ENCODE measurements at places on chromosomes 2 and 18.
A peak's percentile ranks its signal among the peaks of the same experiment; 100 is the strongest.

- no peak for DNase-seq
Observed at GRCh38 chr2:18498531-18498930, 61.9 kb downstream of the RDH14 start.

DNA sequence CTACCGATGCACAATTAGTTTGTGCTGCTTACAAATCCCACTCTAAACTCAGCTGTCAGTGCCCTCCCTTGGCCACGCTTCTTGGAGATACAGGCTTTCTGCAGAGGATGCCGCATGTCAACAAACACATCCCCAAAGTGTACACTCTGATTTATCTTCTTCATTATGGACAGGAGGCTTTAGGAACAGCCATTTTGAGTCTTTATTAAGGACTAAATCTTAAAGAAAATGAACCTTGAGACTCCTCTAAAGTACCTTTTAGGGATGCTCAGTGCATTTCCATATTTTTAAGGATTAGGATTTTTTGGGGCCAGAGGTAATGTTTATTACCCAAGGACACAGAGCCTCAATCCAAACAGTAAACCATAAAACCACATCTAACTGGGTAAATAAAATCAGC is 6.0 kb downstream of the EDAR start:
- DNase-seq = no peak

- DNase-seq = no peak
Observed at GRCh38 chr2:45839508-45840251, 188.2 kb downstream of the PRKCE start.

GRCh38 chr2:136065384-136065783 is 52.6 kb downstream of the CXCR4 start:
- no peak for DNase-seq

DNA sequence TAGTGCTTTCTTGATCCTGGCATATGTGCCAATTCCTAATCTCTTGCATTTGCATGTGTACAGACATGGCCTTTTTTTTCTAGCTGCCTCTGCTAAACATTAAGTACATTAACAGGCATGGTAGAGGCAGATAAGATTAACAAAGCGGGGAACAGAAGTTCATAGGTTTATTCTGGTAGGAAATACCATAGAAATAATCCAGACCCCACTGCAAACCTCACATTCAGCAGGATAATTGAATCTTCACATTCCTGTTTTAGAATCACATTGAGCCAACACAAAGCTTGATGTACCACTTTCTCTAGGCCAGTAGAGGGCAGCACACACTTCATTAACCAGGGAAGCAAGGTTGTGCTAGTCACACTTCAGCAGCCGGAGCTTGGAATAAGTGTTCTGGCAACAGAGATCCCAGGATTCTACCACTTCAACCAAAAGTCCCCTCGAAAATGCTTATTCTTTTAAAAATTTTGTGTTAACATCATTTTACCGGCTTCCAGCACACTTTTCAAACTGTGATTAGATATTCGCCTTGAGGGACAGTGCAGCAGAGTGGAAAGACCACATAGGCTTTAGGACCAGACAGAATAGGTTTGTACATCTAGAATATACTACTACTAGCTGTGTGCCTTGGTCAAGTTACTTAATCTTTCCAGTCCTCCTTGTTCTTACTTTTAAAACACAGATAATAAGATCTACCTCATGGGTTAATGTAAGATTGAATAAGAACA is 420.2 kb upstream of the CHST9 start:
- DNase-seq = peak; percentile 6

DNA sequence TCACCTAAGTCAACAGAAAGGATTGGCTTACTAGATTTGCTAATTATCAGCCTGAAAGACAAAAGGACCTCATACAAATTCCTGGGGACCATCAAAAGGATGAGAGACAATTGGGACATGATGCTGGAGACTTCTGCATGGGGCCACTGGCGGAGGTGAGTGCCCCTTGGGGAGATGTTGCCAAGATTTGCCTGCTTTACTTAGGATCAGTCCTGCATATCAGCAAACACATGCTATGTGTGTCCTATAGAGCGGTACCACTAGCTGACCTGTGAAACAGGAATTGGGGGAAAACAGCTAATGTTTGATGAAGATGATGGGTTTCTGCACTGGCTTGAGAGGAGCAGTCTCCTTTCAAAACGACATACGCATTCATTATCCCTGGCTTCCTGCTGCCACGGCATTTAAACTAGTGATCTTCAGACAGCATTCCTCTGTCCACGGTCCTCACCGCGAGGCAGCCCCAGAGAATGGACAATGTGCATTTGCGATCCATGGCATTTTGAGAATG is 104.2 kb downstream of the TGIF1 start:
- DNase-seq = no peak

DNA sequence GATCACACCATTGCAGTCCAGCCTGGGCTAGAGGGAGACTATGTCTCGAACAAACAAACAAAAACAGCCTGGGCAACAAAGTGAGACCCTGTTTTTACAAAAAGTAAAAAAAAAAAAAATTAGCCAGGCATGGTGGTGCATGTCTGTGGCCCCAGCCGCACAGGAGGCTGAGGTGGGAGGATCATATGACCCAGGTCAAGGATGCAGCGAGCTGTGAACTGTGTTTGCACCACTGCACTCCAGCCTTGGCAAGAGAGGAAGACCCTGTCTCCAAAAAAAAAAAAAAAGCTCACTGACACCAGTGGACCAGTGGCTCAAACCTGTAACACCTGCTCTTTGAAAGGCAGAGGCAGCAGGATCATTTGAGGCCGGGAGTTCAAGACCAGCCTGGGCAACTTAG is 40.1 kb downstream of the UNC50 start:
- no peak for DNase-seq

DNA sequence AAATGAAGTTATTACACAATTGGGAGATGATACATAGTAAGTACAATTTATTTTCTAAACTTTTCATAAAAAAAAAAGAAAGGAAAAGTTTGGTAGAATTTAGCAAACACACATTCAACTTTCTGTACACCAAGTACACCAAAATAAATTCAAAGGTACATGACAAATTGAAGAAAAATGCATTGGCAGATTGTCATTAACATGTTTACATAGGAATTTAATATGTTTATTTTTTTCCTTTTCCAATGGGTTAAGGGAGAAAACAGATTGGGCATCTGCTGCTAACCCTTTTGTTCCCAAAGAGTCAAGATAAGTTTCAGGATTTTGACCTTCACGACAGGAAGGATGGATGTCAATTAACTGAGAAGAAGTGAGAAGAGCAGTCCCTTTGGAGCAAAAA is 620.4 kb downstream of the XIRP2 start:
- DNase-seq = no peak

- no peak for DNase-seq
Observed at GRCh38 chr18:79167526-79168190, 98.5 kb downstream of the ATP9B start.

- no peak for DNase-seq
Observed at GRCh38 chr18:49360582-49360981, 99.9 kb downstream of the DYM start.

- no peak for DNase-seq
Observed at GRCh38 chr2:112784199-112785189, at the start of gene IL1A. TSS of gene IL1A (minus strand) at chr2:112784493. CDS start at chr2:112783770, 723 bp downstream.

DNA sequence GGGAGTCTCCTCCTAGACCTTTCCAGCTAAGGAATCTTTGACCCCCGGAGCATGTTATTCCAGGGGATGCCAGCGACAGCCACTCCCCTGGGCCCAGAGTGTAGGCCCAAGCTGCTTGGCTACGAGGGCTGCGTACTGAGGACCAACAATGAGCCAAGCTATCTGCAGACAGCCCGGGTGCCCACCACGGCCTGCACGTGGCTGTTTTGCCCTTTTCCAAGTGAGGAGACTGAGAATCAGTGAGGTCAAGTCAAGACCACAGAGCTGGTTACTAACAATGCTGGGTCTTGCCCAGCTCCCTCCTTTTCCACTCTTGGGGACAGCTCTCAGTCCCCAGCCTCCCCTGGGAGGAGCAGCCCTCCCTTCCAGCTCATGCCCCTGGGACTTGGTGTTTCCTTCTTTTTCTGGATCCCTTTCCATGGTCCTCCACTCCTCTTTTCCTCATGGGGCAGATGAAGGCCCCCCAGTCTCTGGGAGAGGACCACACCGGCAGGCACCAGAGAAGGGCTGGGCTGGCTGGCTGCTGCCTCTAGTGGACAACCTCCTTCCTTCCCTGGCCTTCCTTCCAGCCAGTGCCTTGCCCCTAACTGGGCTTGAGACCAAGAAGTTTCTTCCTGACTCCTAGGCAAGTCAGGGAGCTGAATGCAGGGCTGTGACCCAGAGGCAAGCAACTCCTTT is 550 bp upstream of the MALL start:
- no peak for DNase-seq

DNA sequence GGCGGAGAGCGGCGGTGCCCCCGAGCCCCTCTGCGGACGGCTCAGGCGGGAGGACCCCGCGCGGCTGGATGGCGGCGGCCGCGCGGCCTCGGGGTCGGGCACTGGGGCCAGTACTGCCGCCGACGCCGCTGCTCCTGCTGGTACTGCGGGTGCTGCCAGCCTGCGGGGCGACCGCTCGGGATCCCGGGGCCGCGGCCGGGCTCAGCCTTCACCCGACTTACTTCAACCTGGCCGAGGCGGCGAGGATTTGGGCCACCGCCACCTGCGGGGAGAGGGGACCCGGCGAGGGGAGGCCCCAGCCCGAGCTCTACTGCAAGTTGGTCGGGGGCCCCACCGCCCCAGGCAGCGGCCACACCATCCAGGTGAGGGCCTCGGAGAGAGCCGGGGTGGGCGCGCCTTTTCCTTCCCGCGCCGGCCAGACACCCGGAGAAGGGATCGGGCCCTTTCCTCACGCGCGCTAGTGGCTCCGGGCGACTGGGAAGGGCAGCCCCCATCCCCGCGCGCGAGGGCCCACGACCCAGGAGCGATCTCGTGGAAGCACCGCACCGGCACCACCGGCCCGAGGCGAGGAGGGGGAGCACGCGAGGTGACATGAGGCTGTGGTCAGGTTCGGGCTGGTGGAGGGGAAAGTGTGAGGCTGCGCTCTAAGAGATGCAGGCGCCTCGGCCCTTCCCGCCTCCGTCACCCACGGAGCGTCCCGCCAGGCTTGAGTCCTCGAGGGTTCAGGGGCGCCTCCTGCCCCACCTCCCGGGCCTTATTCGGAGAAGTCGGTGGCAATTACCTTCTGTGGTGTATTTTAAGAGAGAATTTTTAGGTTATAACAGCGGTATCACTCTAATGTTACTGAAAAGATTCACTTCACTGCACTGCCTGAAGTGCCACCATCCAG is 607 bp downstream of the LAMA3 start:
- DNase-seq = no peak

DNA sequence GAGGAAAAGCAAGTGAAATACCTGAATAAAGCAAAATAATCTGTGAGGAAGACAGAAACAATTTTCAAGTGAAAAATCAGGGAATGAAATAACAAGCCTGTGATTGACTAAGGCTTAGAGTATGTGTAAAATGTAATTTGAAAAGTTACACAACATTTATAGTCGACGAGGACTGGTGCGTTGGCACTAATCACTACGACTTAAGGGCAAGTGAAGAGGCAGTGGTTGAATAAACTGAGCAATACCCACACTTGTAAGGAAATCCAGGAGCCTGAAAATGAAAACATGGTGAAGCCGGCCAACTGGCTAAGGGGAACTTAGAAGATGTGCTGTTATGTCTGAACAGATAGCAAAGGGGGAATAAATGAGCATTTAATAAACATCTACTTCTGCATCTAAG is 13.4 kb downstream of the DOK1 start:
- no peak for DNase-seq

DNA sequence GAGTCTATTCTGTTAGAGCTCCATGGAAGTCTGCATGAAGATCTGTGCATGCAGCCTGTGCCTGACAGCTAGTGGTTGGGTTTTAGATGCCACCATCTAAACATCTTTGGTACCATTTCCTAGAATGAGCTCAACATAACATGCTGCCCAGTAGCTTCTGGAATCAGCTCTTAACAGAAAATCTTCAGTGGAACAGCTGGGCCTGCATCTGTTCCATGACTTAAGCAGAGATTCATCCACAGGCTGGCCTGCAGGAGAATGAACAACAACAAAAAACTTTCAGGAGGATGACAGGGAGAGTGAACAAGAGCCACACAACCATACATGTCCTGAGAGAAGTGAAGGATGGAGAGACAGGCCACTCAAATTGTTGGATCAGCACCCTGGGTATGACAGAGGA is 316.6 kb downstream of the RDH14 start:
- no peak for DNase-seq

DNA sequence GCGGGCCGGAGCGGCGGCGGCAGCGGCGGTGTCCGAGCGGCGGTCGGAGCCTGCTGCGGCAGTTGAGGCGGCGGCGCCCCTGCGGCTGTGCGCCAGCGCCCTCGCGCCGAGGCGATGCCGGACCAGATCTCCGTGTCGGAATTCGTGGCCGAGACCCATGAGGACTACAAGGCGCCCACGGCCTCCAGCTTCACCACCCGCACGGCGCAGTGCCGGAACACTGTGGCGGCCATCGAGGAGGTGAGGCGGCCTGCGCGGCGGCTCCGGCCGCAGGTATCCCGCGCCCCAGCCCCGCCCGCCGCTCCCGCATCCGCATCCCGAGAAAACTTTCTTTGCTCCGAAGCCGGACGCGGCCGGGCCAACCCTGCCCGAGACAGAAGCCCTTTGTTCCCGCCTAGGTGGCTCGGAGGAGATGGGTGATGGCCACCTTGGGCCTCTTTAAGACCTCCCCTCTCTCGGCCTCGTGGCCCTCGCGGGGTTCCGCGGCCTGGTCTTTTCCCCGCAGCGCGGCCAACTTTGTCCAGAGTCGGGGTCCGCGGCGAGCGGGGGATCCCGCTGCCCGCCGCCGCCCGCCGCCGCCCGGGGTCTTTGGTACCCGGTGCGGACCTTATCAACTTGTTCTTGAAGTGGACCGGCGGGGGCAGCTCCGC is 504 bp downstream of the ASAP2 start:
- no peak for DNase-seq

DNA sequence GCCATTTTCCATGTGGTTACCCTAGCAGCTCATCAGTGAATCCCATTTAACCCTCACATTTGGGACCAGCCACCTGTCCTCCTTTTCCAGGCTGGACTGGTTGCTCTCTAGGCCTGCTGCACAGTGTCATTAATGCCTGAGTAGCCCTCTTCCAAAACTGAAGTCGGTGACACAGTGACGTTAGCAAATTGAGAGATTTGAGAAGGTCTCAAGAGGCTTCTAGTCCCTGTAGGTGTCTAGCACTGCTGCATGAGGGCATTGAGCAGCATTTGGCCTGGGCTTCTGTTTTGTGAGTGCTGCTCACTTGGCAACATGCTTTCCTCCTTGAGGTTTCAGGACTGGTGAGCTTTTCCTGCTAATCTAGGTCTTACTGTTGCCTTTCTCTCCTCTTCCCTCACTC is 36.7 kb downstream of the PKP4 start:
- no peak for DNase-seq

DNA sequence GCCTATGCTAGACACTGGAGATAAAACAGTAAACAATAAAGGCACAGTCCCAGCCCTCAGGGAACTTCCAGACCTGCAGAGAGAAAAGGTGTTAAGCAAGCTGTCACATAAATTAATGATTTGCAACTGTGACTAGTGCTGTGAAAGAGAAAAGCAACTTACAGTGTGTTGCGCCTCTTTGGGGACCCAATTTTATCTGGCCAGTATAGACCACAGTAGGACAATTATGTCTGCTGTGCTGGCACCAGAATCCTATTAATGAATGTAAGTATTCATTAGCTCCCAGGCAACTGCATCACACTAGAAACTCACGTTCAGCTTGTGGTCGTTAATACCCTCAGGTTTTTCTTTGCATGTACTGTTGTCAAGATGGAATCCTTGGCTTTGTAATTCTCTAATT is 55.3 kb upstream of the CHST9 start:
- no peak for DNase-seq

GRCh38 chr2:108212671-108213070 is 27.1 kb upstream of the SULT1C3 start:
- DNase-seq = no peak

Measured in CD4-positive, alpha-beta T cell treated with Interferon alpha-2 for 1 hour (primary cell).